Activated naive CD8-positive, alpha-beta T cell treated with anti-CD3 and anti-CD28 coated beads, Interleukin-2, amount 10 ng/mL, durations not matched to agents 7 days and 5 days (primary cell): ENCODE measurements at places on chromosomes 4 and X. TPM values are rescaled to one million over a fixed set of nuclear protein-coding genes. Genes with fewer than 3 reads are reported as not detected.

The FAM149A gene
- total RNA-seq: 1.4 TPM

The BANK1 gene
- 0.51 TPM for total RNA-seq

The HERC5 gene
- total RNA-seq: 44.8 TPM

The PLXNB3 gene
- total RNA-seq: 2.1 TPM

The NR3C2 gene
- 24.4 TPM for total RNA-seq

The SH3D19 gene
- total RNA-seq: not detected
